ENCODE measurements at places on chromosomes 6 and 20. TPM values are rescaled to one million over a fixed set of nuclear protein-coding genes. Genes with fewer than 3 reads are reported as not detected.

TSPYL1 gene
- 85.3 TPM for total RNA-seq

DDR1 gene
- 18.9 TPM for total RNA-seq

LY6G6D gene
- total RNA-seq, result not detected

- no peak for DNase-seq
Measured at GRCh38 chr6:170454512-170455285, 98.4 kb downstream of the PSMB1 start.

IMPG1 gene
- total RNA-seq, result not detected

ATP6V1G2 gene
- total RNA-seq, result 5.7 TPM

- no peak for DNase-seq
Measured at GRCh38 chr6:87483929-87484328, 11.2 kb downstream of the SLC35A1 start.

GRCh38 chr20:58069796-58070663, 158.4 kb downstream of the ANKRD60 start:
- no peak for DNase-seq

TINAG gene
- total RNA-seq, result not detected

GRCh38 chr6:37679539-37680476, 17.9 kb downstream of the MDGA1 start:
- no peak for DNase-seq

SYCP2 gene
- 3.3 TPM for total RNA-seq

ISM1 gene
- 3.9 TPM for total RNA-seq

DNA sequence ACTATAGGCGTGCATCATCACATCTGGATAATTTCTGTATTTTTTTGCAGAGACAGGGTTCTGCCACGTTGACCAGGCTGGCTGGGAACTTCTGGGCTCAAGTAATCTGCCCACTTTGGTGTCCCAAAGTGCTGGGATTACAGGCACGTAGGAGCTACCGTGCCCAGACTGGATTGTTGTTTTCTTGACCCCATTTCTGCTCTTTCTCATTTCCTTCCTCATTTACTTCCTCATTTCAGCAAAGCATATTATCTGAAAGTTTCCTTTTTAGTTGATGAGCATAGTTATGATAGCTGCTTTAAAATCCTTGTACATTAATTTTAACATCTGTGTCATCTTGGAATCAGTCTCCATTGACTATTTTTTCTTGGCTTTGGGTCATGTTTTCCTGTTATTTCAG, 301.0 kb upstream of the RUNX2 start:
- DNase-seq, result no peak

DNA sequence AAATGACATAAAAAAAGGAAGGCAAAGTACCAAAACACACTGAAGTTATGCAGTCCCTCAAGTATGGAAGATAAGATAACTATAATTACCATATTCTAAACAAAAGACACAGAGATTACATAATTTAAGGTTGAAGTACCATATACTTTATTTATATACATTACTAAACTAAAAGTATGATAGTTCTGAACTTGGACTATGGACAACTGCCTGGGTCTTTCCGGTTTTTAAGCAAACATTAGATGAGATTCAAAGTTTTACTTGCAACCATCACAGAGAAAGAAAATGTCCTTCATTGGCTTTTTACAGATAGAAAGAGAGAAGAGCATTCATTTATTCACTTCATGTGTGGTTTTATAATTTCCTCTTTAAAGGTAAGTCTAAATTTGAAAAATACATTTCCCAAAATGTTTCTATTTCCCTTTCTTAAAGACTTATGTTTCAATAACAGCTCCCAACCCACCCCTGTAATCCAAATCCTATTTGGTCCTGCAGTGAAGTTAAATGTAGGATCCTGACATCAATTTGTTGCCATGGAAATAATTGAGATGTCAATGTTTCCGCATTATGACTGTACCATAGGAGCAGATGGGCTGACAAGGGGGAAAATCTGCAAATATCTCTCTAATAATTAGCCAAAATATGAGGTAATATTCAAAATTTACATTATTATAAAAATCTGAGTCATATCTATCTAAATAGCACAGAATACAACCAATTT, 63.7 kb downstream of the PTPRK start:
- DNase-seq, result no peak

DNA sequence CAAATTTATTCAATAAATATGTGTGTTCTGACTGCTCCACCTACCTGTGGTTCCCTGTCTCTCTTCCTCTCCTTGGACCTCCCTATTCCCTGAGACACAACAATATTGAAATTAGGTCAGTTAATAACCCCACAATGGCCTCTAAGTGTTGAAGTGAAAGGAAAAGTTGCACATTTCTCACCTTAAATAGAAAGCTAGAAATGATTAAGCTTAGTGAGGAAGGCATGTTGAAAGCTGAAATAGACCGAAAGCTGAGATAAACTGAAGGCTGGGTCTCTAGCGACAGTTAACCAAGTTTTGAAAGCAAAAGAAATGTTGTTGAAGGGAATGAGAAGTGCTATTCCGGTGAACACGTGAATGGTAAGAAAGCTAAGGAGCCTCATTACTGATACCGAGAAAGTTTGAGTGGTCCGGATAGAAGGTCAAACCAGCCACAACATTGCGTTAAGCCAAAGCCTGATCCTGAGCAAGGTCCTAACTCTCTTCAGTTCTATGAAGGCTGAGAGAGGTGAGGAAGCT, 34.1 kb downstream of the UST start:
- no peak for DNase-seq

BFSP1 gene
- total RNA-seq, result 0.30 TPM

AGER gene
- total RNA-seq, result 70.6 TPM

TRAPPC3L gene
- not detected for total RNA-seq

FAM209B gene
- total RNA-seq, result 3.3 TPM

RIMS4 gene
- not detected for total RNA-seq

- no peak for DNase-seq
Measured at GRCh38 chr20:59806578-59806975, 126.9 kb downstream of the SYCP2 start.

GRCh38 chr6:132333639-132334520, 67.4 kb downstream of the MOXD1 start:
- DNase-seq, result no peak

GRCh38 chr20:21523281-21523868, 9.5 kb upstream of the NKX2-2 start:
- DNase-seq, result no peak

DNA sequence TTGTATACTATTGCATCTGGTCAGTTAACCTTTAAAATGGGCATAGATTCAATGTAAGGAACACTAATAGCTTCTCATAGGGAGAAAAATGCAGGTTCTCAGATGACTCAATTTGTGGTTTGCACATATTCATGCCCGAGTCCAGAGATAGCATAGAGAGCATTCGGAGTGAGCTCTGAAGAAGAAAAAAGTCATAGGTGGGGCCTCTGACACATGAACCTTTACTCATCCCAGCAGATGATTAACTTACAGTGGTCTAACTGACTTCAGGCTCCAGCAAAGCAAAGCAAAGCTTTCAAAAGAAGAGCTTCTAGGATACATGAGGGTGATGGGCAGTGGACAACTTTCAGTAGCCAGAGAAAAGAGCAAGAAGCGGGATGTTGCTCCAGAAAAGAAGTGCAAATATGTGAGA, 55.3 kb upstream of the BTN3A2 start:
- DNase-seq, result no peak

DNA sequence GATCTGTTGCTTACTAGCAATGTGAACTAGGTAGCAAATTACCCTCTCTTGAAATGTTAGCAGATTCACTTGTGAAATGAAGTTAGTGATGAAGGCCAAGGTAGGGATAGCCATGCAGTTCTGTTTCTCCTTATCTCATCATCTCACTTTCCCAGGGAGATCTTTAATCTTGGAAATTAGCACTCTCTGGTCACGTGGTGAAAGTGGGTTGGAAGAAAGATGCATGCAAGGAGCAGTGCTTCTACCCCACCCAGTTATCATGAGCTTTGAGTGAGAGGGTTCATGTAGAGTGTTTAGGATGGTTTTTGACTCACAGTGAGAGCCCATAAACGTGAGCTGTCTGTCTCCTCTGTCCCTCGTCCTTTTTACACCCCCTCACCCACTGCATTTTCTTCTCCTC, 346.3 kb downstream of the QKI start:
- no peak for DNase-seq

PSMA7 gene
- 154 TPM for total RNA-seq

GRCh38 chr6:90090866-90091265, 196.6 kb downstream of the GJA10 start:
- no peak for DNase-seq

C20orf144 gene
- 0.21 TPM for total RNA-seq

GSTA2 gene
- total RNA-seq, result not detected

DNA sequence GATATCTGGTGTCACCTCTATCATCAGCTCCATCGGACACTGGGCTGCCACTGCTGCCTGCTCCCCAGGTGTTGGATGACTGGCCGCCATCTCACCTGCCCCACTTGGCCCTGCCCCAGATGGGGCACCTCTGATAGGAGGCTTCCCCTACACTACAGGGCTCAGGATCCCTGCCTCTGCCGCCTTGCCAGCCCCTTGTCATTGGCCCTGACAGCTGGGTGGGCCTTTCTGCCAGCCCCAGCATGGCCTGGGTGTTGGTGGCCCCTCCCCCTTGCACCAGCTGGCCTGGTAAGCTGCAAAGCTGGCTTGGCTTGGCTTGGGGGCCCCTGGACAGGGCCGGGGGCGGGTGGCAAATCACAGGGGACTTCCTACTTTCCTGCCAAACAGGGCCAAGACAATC, 10.6 kb downstream of the PACSIN1 start:
- DNase-seq, result no peak

GRCh38 chr6:108576709-108577108, 16.0 kb downstream of the FOXO3 start:
- no peak for DNase-seq

ZC3H12D gene
- total RNA-seq, result 90.4 TPM

DNA sequence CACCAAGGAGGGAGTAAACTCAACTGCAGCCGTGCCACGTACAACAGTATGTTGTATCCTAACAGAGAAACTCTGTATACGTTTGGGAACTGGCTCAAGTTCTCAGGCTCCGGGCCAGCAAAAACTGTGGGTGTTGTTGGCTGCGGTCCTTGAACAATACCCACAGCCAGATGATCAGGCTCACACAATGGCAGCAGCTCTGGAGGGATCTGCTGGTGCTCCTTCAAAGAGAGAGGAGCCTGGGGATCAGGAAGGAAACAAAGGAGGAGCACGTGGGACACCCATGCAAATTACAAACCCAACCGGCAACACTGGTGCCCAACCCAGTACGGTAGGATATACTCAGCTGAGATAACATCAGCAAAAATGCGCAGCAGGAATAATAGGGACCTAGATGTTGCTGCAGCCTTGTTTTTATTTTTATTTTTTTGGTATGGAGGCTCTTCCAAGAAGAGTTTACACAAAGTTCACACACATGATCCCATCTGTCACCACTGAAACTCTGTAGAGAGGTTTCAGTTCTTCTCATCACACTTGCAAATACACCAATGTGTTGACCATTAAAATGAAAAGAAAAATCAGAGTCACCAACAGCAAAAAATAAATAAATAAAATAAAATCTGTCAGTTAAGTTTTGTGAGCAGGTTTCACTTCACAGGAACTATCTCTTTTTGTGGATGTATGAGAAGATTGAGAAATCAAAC, 41.2 kb upstream of the PDE10A start:
- no peak for DNase-seq

DNA sequence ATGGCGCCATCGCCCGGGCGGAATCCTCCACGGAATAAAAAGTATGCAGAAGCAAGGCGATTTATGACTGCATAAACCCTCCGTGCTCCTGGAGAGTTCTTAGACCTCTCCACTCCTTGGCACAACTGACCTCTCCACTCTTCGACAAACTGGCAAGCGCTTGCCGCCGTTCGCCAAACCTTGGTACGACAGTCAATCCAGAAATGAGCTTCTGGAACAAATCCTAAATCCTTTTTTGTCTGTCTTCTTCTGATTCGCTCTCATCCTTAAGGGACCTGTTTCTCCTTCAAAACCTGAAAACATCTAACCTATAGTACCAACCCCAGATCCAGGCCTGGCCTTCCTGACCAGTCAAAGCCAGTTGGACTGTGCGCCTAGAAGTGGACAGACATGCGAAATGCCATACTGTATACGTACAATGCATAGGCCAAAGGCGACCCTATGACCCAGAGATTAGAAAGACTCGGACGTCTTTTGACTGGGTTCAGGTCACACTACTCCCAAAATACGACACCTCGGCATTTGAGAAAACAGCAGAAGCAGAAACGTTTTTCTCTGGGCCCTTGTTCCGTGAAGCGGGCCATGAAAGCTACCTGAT, 59.4 kb downstream of the TRIM27 start:
- no peak for DNase-seq

ELMO2 gene
- 54.2 TPM for total RNA-seq

DNA sequence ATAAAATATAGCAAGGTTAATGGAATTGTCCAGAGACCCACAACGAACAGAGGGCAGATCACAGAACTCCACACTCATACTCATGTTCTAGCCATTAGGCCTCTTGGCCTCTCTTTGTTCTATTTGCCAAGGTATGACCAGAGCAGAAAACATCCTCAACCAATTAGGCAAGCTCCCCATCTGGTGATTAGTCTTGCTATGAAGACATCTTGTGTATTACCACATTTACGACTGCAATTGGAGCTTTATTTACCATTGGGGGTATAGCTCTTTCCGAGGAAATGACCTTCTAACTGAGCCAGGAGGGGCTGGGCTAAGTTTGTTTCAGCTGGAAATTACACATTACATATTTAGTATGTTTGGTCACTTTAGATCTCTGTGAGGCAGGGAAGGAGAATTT, 593.9 kb downstream of the CD109 start:
- DNase-seq, result no peak

SNTA1 gene
- total RNA-seq, result 5.5 TPM

GRCh38 chr20:20362774-20363433, 5.0 kb upstream of the INSM1 start:
- DNase-seq, result no peak

DNA sequence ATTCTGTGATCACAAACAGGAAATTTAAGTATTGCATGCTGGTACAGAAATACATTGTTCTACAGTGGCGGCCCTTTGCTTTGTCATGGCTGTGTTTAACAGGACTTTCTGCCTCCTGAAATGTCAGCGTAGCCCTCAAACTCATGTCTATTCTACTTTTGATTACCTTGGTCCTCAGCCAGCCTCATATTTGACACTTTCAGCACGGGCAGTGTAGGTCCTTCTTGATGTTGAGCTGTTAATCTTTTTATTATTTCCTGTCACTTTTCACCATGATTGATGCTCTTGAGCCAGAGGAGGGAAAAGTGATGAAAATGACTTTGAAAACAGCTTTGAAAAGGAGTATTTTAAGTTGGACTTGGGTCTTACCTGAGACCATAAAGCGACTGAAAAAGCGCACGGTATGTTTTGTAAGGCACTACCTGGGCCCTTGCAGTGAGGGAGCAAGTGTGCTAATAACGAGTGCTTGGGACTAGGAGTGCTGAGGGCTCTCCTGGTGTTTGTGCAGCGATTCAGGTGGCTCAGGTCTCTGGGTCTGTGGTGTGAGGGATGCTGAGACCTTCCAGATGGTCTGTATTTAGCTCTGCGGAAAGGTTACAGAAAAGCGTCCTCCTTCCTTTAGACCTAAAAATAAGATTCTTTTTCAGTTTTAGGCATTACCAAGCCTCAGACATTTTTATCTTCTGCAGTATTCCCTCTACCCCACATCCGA, 45.2 kb upstream of the RREB1 start:
- no peak for DNase-seq

ID4 gene
- not detected for total RNA-seq

- DNase-seq, result no peak
Measured at GRCh38 chr6:169095153-169095552, 158.5 kb downstream of the THBS2 start.

GRCh38 chr6:14180609-14181008, 63.0 kb downstream of the CD83 start:
- DNase-seq, result no peak

ZSCAN16 gene
- 5.9 TPM for total RNA-seq

- DNase-seq, result peak; percentile 2
Measured at GRCh38 chr6:52333840-52334200, 28.1 kb upstream of the PAQR8 start.

All from T-cell (primary cell).